ENCODE measurements at places on chromosomes 1 and 21. TPM values are rescaled to one million over a fixed set of nuclear protein-coding genes. Genes with fewer than 3 reads are reported as not detected.

F5 gene
- not detected for total RNA-seq

ZBTB21 gene
- total RNA-seq = 17.7 TPM

TMEM61 gene
- total RNA-seq = not detected

GPR137B gene
- 4.6 TPM for total RNA-seq

CHI3L2 gene
- total RNA-seq = not detected

NTRK1 gene
- 0.40 TPM for total RNA-seq

DNASE2B gene
- total RNA-seq = not detected

GBP2 gene
- total RNA-seq = 19.1 TPM

SYF2 gene
- total RNA-seq = 58.2 TPM

AMPD1 gene
- not detected for total RNA-seq

MTARC1 gene
- total RNA-seq = 1.5 TPM

GABPA gene
- 20.4 TPM for total RNA-seq

CLIC4 gene
- total RNA-seq = 226 TPM

SIM2 gene
- total RNA-seq = 12.9 TPM

IFT25 gene
- total RNA-seq = 57.0 TPM

USP25 gene
- total RNA-seq = 26.5 TPM

OLFML3 gene
- 2.3 TPM for total RNA-seq

TMEM269 gene
- total RNA-seq = not detected

FAM163A gene
- total RNA-seq = 0.06 TPM

TNFRSF9 gene
- total RNA-seq = 42.9 TPM

BEST4 gene
- total RNA-seq = not detected

CHIA gene
- not detected for total RNA-seq

ATG4C gene
- total RNA-seq = 14.1 TPM

DEPDC1 gene
- total RNA-seq = 68.4 TPM

FALEC gene
- total RNA-seq = not detected

LCE1B gene
- total RNA-seq = not detected

IQGAP3 gene
- 43.6 TPM for total RNA-seq

OTUD7B gene
- 12.8 TPM for total RNA-seq

NGF gene
- total RNA-seq = 0.51 TPM

CRYBG2 gene
- 0.51 TPM for total RNA-seq

S1PR1 gene
- total RNA-seq = 0.63 TPM

SLC9A1 gene
- 6.1 TPM for total RNA-seq

GFI1 gene
- 0.06 TPM for total RNA-seq

HORMAD1 gene
- total RNA-seq = not detected

TTC39A gene
- 0.06 TPM for total RNA-seq

AQP10 gene
- not detected for total RNA-seq

AK5 gene
- 18.1 TPM for total RNA-seq

KLF17 gene
- not detected for total RNA-seq

PROX1 gene
- 1.5 TPM for total RNA-seq

INTS11 gene
- total RNA-seq = 76.5 TPM

CFHR4 gene
- total RNA-seq = not detected

RHBDL2 gene
- total RNA-seq = 1.4 TPM

TRIM67 gene
- total RNA-seq = 0.17 TPM

SEC22B gene
- total RNA-seq = 51.3 TPM

ZNF684 gene
- 8.6 TPM for total RNA-seq

CTSK gene
- total RNA-seq = 0.39 TPM

ZMYM1 gene
- 16.3 TPM for total RNA-seq

KRTAP21-2 gene
- total RNA-seq = not detected

ORC1 gene
- 39.5 TPM for total RNA-seq

CELSR2 gene
- total RNA-seq = 1.0 TPM

UBASH3A gene
- not detected for total RNA-seq

HES2 gene
- not detected for total RNA-seq

Data from Daoy (cell line).